ENCODE measurements at places on chromosomes 1 and 21. TPM values are rescaled to one million over a fixed set of nuclear protein-coding genes. Genes with fewer than 3 reads are reported as not detected.

Gene NEGR1
- 4.1 TPM for total RNA-seq

Gene VASH2
- 21.6 TPM for total RNA-seq

Gene CELA3A
- total RNA-seq: 0.23 TPM

Gene PLA2G2F
- 0.18 TPM for total RNA-seq

Gene RGS1
- 12.6 TPM for total RNA-seq

Gene ARHGAP29
- total RNA-seq: 83.4 TPM
